Epithelial cell of umbilical artery (primary cell): ENCODE measurements at places on chromosomes 6 and 20. TPM values are rescaled to one million over a fixed set of nuclear protein-coding genes. Genes with fewer than 3 reads are reported as not detected.

The HMGCLL1 gene
- not detected in 2 replicates for total RNA-seq

The MLIP gene
- total RNA-seq: 12.0 and 21.1 TPM in 2 replicates

The E2F1 gene
- 11.4 and 12.0 TPM in 2 replicates for total RNA-seq

The SLC17A1 gene
- total RNA-seq: not detected in 2 replicates

The TTLL9 gene
- total RNA-seq: not detected in 2 replicates

The DSP gene
- under 0.01 and 0.46 TPM in 2 replicates for total RNA-seq

The RHAG gene
- total RNA-seq: not detected in 2 replicates

The PPP1R3G gene
- total RNA-seq: under 0.01 and 0.32 TPM in 2 replicates

The DEFB113 gene
- total RNA-seq: not detected in 2 replicates

The ALDH5A1 gene
- 0.30 and 0.32 TPM in 2 replicates for total RNA-seq

The DUSP15 gene
- not detected in 2 replicates for total RNA-seq

The GLP1R gene
- total RNA-seq: not detected in 2 replicates

The KIF13A gene
- total RNA-seq: 26.0 and 34.5 TPM in 2 replicates

The KCNQ5 gene
- under 0.01 TPM in 1 of 2 replicates, not detected in the other for total RNA-seq

The EDN3 gene
- not detected in 2 replicates for total RNA-seq

The RSPO3 gene
- total RNA-seq: 5.8 and 6.1 TPM in 2 replicates

The GPX5 gene
- not detected in 2 replicates for total RNA-seq

The RPL7L1 gene
- total RNA-seq: 175 and 204 TPM in 2 replicates

The LPA gene
- total RNA-seq: not detected in 2 replicates

The CLVS2 gene
- total RNA-seq: not detected in 2 replicates

The MTFR2 gene
- 3.6 and 4.1 TPM in 2 replicates for total RNA-seq

The BPHL gene
- total RNA-seq: 14.6 and 15.2 TPM in 2 replicates
